ENCODE measurements at places on chromosomes 1 and 21.

DNA sequence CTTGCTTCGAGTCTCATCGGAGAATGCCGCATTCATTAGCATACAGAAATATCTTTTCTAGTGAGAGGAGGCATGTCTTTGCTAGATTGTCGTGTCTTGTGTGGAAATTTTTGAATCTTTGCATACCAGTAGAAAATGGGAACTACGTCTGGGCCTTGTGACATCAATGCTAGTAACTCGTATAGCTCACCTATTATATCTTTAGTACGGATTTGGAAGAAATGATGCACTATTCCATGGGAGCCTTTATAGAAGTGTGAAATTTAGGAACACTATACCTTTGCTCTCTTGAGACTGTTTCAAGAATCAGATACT, 835 bp downstream of the UHMK1 start:
- no peak for DNase-seq

DNA sequence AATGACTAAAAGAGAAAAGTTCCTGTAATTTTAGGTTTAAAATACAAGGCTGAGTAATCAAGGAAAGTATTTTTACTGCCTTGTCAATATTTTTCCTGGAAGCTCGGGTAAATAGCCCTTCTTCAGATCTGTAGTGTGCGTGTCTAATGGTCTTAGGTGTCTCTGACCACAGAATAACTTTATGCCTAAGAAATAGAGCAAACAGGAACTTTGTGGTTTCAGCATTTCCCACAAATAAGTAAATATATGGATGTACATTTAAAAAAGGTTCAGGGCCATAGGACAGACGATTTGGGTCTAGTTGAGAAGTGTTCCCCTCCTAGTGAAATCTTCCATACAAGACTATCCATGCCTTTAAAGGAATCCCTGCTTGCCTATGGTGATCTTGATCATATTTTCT, 107.0 kb downstream of the ZC3H11B start:
- no peak for DNase-seq

GRCh38 chr1:93676427-93676826, 5.2 kb downstream of the BCAR3 start:
- no peak for DNase-seq

DNA sequence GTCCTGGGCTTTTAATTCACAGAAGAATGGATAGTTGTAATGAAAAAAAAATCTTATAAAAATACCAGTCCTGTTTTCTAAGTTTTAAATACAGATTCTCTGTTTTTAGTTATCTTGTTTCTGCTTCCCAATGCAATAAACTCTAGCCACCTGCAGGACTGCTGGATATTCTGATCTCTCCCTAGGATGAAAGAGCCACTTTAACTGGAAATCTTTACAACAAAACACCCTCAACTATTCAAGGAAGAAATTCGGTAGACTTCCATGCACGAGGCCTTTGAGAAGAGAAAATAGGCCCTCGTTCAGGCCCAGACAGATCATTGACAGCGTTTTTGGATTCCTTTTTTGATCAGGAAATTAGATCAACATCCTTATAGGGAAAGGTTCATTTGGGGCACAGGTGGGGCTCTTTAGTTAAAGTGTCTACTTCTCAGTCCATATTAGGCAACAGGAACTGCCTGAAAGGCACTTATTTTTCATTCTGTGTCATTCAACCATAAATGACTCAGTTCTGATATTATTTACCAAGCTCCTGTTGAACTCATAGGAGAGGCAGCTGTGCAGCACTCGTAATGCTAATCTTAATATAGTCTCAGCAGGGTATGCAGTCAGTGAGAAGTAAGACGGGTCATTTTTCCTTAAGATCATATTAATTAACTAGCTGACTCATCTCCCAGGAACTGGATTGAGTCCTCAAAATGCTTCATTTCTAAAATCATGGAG, 71.1 kb upstream of the ERRFI1 start:
- peak; percentile 94 for DNase-seq

DNA sequence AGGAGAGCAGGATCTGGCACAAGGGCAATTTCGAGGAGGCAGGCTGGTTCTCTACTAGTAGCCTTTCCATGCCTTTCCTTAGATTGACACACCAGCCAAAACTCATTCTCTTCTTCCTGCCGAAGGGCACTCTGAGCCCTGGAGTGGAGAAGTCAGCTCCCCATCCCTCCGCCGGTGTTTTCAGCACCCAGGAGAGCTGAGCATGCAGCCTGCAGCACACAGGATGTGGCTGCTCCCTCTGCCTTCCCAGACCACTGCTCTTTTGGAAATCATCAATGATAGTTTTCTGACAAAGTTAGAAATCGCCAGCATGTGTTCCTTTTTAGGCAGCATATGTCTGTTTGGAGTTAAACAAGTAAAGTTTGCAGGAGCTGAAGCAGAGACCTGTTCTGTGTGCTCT, 11.7 kb downstream of the RNU5D-1 start:
- DNase-seq = no peak

GRCh38 chr1:30912913-30913652, 4.5 kb upstream of the SDC3 start:
- DNase-seq = no peak

GRCh38 chr21:36323032-36323431, 3.0 kb downstream of the MORC3 start:
- no peak for DNase-seq

DNA sequence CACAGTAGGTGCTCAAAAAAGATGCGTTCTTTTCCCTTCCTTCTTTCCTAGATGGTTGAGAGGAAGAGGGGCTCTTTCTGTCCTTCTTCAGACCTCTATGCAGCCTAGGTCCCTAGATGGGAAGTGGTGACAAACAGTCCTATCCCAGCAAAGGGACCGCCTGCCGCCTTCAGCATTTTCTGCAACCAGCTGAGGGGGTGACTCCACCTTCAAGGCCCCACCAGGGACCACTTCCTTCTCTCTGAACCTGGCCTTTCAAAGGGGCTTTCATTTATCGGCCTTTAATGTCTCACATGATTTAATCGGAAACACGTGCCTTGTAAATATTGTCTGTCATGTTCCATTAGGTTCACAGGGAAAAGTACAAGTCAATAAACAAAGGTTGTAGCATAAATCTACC, 32.6 kb downstream of the GLIS1 start:
- DNase-seq = no peak

GRCh38 chr1:202159534-202160371, 649 bp downstream of the PTPN7 start:
- DNase-seq = no peak

DNA sequence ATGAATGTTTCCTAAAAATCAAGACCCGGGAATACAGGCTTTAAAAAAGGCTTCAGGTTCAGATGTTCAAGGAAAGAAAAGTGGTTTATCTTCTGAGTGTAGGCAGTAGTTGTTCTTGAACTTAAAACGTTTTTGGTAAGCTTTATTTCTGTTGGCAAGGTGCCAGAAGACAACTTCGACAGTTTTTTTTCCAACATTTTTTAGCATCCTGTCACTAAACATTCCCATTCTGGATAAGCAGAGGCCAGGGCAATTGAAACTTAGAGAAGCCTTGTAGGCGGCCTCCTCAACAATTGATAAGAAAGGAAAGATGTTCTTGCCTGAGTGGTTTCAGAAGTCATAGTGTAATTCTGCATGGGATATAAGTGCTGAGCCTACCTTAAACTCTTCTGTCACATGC, 66.7 kb downstream of the PATJ start:
- peak; percentile 71 for DNase-seq

GRCh38 chr1:207362962-207363860, 41.7 kb downstream of the CD55 start:
- DNase-seq = no peak

DNA sequence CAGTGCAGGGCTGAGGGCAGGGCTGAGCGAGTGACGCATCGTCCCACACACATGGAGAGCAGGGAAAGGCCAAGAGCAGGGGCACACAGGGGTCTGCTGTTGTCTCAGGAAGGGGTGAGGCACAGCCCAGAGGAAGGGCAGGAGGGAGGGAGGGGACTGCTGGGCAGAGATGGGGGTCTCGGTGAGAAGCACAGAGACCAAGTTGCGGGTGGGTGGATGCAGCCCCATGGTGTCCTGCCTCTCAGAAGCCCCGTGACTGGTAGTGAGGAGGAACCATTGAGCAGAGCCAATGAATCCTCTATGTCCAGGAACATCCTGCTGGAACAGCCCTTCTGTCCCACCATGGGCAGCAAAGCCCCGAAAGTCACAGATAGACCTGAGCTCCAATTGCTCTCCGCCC, 17.8 kb downstream of the C1orf198 start:
- DNase-seq = no peak

GRCh38 chr1:15346346-15347030, 63.2 kb upstream of the EFHD2 start:
- no peak for DNase-seq

DNA sequence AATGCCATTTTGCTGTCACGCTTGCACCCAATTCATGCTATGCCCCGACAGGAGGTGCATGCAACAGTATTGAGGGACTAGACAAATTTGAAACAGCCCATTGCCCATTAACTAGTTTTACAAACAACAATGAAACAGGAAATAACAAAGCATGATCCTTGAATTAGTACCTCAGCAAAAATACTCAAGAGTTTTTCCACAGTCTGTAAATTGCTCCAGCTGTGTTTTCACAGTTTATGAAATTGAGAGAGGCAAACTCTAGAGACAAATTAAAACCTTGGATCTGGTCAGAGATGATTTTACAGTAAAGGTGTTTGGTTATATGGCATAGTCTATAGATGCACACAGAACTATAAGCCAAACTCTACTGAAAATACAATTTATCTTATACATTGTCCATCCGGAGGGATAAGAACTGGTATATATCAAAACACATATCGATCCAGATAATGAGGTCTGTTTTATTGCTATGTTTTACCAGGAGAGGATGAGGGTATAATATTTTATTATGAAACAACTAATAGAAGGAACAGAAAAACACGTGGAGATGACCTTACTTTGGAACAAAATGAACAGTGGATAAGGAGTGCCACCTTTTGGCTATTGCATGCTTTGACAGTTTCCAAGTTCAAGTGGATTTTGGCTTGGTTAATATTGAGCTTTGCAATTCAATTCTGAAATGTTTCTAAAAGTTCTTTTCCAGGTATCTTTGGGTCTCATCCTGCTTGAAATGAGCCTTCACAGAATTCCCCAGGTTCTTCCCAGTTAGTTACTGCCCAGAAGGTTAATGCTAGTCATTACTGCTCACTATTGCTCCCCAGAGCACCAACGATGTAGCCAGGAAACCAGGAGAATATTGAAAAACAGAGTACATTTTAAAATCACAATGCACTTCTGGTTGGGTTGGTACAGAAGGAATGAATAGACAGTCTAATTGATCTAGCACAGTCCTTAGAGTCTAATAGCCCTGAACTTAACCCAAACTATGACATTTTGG, 45.7 kb downstream of the ZC3H11B start:
- DNase-seq = peak; percentile 63

DNA sequence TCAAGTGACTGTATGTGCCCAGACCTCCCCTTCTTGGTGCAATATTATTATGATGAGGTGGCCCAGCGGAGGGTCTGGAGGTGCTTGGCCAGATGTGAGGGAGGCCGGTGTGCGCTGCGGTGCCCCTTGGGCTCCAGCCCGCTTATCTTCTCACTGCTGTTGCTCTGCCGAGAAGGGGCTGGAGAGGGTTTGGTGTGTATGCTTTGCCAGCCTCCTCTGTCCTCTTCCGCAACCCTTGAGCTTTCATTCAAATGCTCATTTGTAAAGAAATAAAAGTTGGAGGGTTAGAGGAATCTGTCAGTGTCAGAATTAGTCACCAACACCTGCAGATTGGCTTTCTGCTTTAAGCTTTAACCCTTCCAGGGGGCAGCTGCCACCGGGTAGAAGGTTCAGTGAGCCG, 19.7 kb downstream of the RNF220 start:
- no peak for DNase-seq

DNA sequence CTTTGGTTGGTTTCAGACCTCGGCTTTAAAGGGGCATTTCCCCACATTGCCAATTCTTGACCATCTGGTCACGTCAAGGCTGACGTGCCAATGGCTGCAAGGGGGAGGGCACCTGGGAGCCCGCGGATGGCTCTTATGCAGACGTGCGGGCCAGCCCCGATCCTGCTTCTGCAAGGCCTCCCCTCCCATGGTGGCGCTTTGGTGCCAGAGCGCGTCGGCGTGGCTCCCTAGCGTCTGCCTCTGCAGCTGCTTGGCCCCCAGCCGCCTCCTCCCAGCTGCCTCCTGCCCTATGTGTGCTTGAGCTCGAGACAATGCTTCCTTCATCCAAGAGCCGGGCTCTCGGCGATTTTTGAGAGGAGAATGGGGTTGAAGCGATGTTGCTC, 29.1 kb downstream of the SKI start:
- DNase-seq = no peak

DNA sequence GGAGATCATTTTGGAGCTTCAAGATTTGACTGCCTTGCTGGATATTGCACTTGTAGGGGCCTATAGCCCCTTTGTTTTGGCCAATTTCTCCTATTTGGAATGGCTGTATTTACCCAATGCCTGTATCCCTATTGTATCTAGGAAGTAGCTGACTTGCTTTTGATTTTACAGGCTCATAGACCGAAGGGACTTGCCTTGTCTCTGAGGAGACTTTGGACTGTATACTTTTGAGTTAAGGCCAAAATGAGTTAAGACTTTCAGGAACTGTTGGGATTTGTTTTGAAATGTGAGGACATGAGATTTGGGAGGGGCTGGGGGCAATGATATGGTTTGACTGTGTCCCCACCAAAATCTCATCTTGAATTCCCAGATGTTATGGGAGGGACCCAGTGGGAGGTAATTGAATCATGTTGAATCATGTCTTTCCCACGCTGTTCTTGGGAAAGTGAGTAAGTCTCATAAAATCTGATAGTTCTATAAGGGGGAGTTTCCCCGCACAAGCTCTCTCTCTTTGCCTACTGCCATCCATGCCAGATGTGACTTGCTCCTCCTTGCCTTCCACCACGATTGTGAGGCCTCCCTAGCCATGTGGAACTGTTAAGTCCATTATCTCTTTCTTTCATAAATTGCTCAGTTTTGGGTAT, 276.1 kb downstream of the LMX1A start:
- DNase-seq = peak; percentile 49

DNA sequence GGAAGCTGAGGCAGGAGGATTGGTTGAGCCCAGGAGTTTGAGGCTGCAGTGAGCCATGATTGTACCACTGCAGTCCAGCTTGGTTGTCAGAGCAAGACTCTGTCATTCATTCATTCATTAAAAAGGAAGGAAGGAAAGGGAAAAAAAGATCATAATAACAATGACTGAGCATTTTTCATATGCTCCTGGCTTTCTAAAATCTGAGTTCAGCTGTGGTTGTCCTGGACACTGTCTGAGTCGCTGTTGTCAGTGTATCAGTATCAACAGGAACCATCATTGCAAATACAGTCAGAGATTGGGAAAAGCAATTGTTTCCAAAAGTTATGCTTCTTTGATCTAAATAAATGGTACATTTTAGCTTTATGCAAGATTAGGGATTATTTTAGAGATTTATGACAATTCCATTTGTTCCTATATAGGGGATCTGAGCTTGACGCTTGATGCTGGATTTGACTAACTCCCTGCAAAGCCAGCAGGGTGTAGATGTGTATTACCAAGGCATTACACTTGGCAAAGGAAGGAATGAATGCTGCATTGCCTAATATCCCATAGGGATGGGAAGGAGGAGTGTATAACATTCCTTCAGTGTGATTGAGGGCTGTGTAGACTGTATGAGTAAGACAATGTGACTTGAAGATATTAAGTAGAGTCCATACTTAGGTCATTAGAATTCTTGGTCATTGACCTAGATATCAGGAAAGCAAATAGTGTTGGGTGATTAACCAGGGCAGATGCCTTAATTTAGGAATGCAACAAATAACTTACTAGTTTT, 100.2 kb downstream of the DISP1 start:
- peak; percentile 90 for DNase-seq
